ENCODE measurements at places on chromosomes 6 and 20.

GRCh38 chr6:151440930-151441329 is 11.0 kb downstream of the RMND1 start:
- DNase-seq: peak; percentile 13

- no peak for DNase-seq
Measured at GRCh38 chr20:4697189-4697830, 24.4 kb upstream of the PRND start.

- no peak for DNase-seq
Measured at GRCh38 chr6:7833751-7834070, 76.9 kb downstream of the TXNDC5 start.

- no peak for DNase-seq
Measured at GRCh38 chr20:25274481-25274880, 26.6 kb downstream of the PYGB start.

DNA sequence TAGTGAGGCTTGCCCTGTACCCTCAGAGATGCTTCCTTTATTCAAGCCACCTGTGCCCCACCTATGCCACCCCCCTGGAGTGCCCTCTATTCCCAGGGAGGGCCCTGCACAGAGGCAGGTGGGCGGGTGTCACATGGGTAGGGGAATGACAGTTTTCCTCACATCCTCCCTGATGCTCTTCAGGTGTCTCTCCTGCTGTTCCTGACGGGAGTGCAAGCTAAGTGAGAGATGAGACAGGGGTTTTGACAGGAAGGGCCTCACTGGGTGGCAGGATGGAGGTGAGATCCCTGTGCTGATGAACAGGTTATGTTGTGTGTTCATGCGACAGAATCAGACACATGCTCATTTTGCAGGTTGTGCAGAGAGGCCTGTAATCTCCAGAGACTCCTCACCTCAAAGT is 164.1 kb upstream of the CHD6 start:
- DNase-seq: no peak

GRCh38 chr6:55868771-55869479 is 6.5 kb downstream of the BMP5 start:
- DNase-seq: no peak

DNA sequence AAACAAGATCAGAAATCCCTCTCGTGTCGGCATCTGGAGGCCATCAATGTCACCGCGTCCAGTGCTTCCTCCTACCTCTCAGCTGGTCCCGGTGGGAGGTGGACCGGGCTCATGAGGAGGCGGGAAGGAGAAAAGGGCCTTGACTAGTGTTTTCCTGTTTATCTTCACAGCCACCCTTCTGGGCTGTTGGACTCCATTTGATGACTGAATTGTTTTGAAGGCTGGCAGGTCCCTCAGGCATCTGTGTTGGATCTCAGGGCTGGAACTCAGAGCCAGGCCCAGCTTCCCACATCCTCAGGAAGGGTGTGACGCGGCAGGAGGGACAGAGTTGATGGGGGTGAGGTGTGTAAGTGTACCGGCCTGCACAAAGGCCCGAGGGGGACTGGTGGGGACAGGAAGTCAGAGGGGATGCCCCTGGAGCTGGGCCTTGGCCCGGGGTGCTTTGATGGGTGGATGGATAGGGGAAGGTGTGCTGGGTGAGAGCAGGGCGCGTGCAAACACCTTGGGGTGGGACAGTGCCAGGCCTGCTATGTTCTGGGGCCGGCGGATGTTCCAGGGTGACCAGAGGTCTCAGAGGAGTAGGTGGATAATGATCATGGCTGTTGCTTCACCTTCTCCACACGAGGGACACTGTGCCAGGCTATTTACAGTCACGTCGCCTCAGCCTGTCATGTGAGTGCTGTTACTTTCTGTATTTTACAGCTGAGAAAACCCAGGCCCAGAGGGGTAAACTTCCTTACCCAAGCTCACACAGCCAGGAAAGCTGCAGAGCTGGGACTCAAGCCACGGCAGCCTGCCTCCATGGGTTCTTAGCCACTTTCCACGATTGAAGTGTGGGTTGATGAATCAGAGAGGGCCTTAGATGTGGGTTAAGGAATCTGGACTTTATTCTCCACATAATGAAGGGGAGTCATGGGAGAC is 17.9 kb upstream of the CHMP4B start:
- no peak for DNase-seq

GRCh38 chr20:3013771-3014170 is 29.7 kb upstream of the GNRH2 start:
- no peak for DNase-seq

DNA sequence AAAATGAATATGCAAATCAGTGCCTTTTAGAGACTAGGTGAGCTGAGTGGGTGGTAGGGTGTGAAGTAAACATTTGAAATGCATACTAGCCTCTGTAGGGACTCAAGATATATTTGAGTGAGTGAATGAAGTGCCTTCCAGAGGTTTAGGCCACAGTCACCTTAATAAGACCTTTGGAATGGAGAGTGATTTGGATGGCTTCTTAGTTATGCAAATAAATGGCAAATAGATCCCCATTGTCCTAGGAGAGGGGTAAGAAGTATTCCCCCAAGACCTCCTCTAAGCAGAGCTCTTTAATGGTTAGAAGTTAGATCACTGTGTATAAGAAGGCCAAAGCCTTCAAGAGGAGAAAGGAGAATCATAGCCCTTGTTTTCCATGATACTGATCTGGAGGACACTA is 47.8 kb upstream of the IMPG1 start:
- DNase-seq: no peak

- no peak for DNase-seq
Measured at GRCh38 chr20:59406446-59406845, 106.0 kb downstream of the EDN3 start.

DNA sequence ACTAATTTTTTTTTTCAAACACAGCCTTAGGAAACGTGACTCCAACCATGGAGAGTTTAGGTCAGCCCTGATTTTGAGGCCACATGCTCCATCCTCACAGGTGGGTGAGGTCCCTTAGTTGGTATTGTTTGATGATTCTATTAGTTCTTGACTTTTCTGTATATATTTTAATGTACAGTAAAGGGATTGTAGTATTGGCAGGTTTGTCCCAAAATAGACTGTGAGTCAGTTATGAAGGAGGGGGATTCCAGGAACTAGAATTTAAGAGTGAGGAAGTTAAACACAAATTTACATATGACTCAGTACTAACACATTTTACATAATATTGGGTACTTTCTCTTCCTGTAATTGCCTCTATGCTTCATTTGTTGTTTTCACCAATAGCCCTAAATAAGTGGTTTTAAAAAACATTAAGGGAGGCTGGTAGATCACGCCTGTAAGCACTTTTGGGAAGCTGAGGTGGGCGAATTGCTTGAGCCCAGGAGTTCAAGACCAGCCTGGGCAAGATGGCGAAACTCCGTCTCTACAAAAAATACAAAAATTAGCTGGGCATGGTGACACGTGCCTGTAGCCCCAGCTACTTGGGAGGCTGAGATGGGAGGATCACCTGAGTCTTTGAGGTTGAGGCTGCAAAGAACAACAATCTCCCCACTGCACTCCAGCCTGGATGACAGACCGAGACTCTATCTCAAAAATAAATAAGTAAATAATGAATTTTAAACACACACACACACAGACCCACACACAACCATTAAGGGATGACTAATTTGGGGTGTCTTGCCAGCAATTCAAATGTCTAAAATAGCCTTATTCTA is 81.8 kb downstream of the SGK1 start:
- DNase-seq: no peak

DNA sequence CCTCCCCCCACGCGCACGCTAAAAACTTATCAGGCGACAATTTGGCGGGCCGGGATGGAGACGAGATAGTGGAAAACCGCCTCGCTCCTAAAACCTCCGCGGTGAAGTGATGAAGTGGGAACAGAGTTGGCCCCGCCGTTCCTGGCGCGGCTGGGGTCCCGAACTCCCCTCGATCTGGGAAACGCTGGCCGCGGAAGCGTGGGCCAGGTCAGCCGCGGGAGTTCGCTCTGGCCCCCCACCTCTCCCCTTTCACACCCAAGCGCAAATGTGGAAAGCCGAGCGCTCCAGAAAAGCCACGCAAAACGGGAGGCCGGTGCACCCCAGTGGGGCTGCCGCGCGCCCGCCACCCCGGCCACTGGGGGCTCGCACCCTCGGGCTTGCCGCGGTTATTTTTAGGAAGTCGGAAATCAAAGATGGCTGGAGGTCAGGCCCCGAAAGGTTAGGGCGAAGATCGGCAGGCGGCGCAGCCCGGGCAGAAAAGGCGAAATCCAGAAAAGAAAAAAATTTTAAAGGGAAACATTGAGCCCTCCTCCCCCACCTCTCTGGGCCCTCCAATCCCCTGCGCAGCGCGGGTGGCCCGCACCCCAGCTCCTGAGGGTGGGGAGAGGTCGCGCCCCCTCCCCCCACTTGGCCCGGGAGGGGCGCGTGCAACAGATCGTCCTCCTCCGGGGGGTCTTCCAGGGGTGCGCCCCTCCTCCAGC is 1.0 kb downstream of the SALL4 start:
- DNase-seq: no peak

DNA sequence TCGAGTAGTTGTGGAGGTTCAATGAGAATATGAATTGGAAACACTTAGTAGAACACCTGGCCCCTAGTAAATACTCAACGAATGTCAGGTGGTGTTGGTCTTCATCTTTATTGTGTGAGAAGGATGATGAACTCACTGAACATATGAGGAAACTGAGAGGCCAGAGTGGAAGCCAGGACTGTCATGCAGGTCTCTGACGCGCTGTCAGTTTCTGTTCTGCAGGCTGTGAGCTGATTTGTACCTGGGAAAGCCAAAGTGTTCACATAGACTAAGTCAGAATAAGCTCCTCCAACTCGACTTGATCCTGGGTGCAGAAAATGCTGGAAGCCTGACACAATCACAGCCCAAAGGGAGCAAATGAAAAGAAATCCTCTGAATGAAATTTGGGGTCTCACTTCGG is 222.2 kb downstream of the LY86 start:
- DNase-seq: no peak

- DNase-seq: no peak
Measured at GRCh38 chr6:137866200-137866913, 702 bp upstream of the TNFAIP3 start.

- no peak for DNase-seq
Measured at GRCh38 chr6:5351552-5352210, 90.4 kb downstream of the FARS2 start.

DNA sequence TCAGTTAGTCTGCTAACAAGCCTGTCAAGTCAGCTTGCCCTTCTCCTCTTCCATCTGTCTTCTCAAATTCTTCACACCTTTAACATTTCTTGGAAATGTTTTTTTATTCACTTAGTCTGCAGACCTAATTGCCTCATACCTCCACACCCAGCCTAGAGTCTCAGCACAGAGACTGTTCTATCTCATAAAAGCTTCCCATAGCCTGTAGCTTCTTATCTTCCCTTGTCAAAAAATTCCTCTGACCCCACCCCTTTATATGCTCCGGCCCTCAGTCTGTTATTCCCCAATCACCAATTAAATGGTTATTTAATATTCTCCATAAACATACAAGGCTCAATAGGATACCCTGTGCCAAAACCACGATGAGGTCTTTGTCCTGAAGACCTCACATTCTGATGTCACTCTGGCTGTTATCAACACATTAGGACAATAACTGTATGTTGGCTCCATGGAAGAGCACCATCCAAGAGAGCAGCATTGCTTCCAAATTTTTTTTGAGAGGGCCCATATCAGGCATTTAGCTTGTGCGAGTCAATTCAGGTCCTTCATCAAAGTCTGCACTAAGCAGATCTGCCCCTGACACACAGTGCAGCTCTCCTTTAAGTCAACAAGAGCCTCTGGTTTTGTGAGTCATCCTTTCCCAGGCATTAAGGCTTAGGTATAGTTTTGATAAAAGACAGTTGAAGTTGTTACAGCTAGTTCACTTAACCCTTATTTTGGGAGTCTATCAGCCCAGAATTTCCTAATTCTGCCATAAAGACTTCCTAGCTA is 83.2 kb upstream of the TBX18 start:
- DNase-seq: no peak

- DNase-seq: no peak
Measured at GRCh38 chr20:54323227-54323734, 115.4 kb downstream of the PFDN4 start.

Measured in thymus (tissue), 14 donors.